ENCODE measurements at places on chromosomes 6 and 20.
A peak's percentile ranks its signal among the peaks of the same experiment; 100 is the strongest.

GRCh38 chr6:31122791-31123706 is 2.8 kb upstream of the CDSN start:
- no peak overlapping the region for H3K27ac ChIP-seq
- H3K36me3 ChIP-seq, result no peaks in the 10 kb centered on the region
- H3K27me3 ChIP-seq, result no peaks in the 10 kb centered on the region

GRCh38 chr6:28803337-28803709 is 120.5 kb downstream of the TRIM27 start:
- H3K27ac ChIP-seq, result no peak overlapping the region
- H3K4me1 ChIP-seq, result no peaks in the 10 kb centered on the region
- H3K27me3 ChIP-seq, result peaks cover 16% of the 10 kb centered on the region
- no peak for DNase-seq
- peak overlapping the region; percentile 74 for H3K4me3 ChIP-seq
- no peaks in the 10 kb centered on the region for H3K36me3 ChIP-seq

DNA sequence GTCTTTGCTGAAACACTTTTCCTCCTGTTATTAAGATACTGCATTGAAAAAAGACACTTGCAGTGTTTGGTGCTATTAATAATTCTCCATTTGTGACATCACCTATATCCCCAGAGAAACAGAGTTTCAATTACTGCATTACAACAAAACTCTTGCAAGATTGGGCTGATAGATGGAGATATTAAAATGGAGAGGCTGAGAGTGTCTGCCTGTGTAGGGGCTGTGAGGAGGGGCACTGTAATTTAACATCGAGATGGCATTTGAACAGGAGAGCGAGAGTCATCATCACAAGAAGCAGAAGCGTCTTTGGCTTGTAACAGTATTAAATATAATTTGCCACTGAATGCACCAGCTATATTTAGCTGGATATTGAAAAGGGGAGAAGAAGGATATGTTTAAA is 316.5 kb downstream of the CDH26 start:
- H3K27me3 ChIP-seq, result no peaks in the 10 kb centered on the region
- no peak overlapping the region for H3K4me3 ChIP-seq

DNA sequence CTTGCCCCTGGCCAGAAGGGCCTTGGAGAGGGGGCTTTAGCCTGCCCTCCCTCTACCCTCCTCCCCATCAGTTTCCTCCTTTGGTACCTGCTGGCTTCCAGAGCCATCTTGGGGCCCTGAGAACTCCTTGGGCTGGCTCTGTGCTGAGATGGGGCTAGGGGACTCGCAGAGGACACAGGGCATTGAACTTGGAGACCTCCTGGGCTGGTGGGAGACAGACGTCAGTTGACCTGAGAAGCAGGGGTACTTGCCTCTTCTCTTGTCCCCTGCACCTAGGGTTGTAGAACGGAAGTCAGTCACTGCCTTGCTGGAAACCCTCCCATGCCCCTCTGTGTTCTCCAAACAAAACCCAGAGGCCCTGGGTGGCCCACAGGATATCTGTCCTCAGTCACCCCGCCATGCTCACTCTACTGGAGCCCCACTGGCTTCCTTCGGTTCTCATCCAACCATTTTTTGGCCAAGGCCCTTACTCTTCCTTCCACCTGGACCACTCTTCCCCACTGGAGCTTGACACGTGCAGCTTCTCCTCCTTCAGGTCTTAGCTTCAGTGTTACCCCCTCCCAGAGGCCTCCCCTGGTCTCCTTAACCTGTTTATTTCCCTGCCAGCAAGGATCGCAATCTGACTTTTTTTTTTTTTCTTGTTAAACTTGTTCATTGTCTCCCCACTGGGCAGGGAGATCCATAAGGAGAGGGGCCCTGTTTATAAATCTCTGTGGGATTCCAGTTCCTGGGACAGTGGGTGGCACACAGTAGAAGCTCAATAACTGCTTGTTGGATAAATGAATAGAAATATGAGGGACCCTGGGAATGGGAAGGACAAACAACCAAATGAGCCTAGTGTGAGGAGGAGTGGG is 971 bp downstream of the RBCK1 start:
- no peaks in the 10 kb centered on the region for H3K4me1 ChIP-seq
- peak overlapping the region; percentile 100 for H3K4me3 ChIP-seq

GRCh38 chr6:158040804-158041347 is 59.2 kb downstream of the SYNJ2 start:
- H3K36me3 ChIP-seq, result no peaks in the 10 kb centered on the region
- no peak overlapping the region for H3K27ac ChIP-seq
- H3K27me3 ChIP-seq, result no peaks in the 10 kb centered on the region
- no peak overlapping the region for H3K4me3 ChIP-seq
- no peak for DNase-seq

GRCh38 chr6:165804331-165805066 is 141.5 kb upstream of the PDE10A start:
- H3K27ac ChIP-seq, result no peak overlapping the region
- peak; percentile 55 for DNase-seq
- no peaks in the 10 kb centered on the region for H3K36me3 ChIP-seq
- H3K4me1 ChIP-seq, result no peaks in the 10 kb centered on the region
- H3K27me3 ChIP-seq, result peaks cover 4% of the 10 kb centered on the region

- DNase-seq, result no peak
- H3K27ac ChIP-seq, result no peak overlapping the region
- no peaks in the 10 kb centered on the region for H3K27me3 ChIP-seq
These were observed 202.5 kb upstream of the MAN1A1 start for GRCh38 chr6:119552021-119552420.

DNA sequence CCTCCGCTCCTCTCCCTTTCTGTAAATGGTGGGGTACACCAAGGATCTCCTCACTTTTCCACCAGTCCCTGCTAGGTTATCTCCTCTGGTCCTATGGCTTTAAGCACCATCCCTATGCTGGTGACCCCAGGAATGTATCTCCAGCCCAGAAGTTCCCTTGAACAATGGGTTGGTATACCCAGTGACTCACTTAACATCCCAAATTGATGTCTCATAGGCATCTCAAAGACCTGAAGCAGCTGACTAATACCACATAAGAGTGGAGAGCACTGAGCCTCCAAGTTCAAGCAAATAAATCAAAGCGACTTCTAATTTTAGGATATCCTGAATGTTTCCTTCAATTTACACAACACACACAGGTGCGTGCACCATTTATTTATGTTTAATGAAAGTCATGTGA is 48.3 kb downstream of the ADGRF1 start:
- H3K36me3 ChIP-seq, result no peaks in the 10 kb centered on the region
- DNase-seq, result no peak
- H3K4me1 ChIP-seq, result no peaks in the 10 kb centered on the region
- no peak overlapping the region for H3K27ac ChIP-seq
- no peaks in the 10 kb centered on the region for H3K27me3 ChIP-seq

All from H1 (cell line).